ENCODE measurements at places on chromosomes 5 and 9.

DNA sequence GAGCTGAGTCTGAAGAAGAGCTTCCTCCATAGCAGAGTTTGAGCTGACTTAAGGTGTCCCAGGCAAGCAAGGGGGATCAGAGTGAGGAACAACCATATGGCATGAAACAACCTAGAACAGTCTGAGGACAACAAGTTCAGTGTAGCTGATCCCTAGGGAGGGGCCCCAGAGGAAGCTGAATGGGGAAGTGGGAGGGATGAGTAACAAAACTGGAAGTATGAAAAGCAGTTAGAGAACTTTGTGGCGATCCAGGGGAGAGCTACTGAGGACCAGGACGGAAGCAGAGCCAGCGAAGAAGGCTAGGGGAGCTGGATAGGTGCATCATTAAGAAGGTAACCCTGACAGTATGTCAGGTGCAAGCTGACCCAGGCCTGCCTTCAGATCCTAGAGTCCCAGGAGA, 580.8 kb downstream of the BNC2 start:
- DNase-seq, result no peak

DNA sequence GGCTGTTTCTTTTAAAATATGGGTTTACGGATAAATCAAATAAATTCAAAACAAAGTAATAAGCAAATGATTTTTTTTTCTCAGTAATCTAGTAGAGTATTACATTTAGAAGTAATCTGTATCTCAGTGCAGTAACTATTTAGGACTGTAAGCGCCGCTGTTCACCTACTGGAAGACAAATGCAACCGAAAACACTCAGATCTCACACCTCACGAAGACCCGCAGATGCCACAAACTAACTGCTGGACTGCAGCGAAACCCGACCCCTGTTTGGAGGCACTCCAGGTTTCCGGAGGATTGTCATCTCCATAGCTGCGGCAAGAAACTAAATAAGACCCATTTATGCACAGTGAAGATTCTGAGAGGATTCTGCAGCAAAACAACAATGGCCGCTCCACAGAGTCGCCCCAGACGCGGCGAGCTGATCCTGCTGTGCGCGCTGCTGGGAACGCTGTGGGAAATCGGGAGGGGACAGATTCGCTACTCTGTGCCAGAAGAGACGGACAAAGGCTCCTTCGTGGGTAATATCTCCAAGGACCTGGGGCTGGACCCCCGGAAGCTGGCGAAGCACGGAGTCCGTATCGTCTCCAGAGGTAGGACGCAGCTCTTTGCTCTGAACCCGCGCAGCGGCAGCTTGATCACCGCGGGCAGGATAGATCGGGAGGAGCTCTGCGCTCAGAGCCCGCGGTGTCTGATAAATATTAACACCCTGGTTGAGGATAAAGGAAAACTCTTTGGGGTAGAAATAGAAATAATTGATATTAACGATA, at the start of gene PCDHGA8:
Gene PCDHGA8 (plus strand): TSS at position 205 of the 770 bp plus-strand sequence. CDS start 181 bp downstream, at position 386.
- no peak for DNase-seq

DNA sequence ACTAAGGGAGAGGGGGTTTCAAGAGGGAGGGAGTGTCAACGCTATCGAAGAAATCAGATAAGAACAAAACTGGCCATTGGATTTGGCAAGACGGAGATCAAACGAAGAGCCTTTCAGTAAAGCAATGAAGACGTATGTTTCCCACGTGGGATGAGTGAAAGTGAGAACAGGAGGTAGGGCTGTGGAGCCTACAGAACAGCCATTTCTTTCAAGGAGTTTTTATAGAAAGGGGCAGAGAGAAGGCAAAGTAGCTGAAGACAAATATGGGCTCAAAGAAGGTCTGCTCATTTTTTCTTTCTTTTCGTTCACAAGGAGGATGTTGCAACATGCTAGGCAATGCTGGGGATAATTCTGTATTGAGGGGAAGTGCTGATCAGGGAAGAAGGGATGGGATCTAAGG, 98.3 kb downstream of the SUSD1 start:
- no peak for DNase-seq

DNA sequence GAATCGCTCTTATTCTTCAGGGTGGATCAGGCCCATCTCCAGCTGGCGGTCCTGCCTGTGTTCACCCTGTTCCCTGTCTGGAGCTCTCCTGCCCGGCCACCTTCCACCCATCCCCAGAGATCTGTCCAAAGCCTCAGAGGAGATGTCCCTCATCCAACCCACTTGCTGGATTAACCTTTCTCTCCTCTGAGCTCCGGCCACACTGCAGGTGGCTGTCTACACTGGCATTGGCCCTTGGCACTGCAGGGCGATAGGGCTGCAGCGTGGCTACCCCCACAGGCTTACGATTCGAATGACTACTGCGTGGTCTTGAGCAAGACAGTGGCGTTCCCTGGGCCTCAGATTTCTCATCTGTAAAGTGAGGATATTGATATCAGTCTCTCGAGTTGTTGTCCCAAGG, 63.8 kb upstream of the BARHL1 start:
- no peak for DNase-seq

DNA sequence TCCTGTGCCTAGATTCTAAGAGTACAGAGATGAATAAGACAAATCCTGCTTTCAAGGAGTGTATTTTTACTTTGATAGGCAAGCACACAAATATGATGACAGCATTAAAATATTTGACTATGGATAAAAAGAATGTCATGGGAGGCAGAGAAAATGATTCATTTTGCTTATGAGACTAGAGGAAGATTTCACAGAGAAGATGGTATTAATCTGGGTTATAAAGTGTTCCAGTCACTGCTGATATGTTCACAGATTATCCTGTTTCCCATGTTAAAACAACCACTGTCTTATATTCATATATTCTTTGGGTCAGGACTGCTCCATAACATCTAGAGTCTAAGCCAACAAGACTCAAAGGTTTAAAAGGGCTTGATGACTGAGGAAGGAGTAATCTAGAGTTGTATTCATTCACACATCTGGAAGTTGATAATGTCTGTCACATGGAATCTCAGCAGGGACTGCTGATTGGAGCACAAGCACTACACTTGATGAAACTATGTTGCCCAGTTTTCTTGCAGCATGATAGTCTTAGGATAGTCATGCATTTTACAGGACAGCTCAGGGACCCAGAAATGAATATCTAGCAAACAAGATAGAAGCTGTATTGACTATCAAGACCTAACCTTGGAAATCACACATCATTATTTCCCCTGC, 79.3 kb downstream of the STARD4 start:
- no peak for DNase-seq

DNA sequence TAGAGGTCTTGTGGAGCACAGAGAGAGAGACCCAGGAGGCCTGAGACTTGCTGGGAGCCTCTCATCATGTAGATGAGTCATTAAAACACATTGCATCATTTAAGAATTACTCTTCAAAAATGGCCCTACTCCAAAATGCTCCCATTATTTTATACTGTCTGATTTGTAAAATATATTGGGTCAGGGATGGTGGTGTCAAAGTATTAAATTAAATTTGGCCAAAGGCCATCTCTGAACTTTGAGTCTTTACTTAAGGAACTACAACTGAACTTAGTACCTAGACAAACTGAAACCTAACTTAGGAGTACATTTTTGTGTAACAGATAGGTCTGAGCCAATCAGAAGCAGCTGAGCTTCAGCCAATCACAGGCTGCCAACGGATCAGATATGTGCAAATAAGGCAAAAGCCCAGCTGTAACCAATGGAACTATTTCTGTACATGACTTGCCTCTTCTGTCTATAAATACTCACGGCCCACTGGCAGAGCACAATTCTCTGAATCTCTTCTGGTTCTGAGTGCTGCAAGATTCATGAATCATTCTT, 657.2 kb downstream of the TLE1 start:
- no peak for DNase-seq

DNA sequence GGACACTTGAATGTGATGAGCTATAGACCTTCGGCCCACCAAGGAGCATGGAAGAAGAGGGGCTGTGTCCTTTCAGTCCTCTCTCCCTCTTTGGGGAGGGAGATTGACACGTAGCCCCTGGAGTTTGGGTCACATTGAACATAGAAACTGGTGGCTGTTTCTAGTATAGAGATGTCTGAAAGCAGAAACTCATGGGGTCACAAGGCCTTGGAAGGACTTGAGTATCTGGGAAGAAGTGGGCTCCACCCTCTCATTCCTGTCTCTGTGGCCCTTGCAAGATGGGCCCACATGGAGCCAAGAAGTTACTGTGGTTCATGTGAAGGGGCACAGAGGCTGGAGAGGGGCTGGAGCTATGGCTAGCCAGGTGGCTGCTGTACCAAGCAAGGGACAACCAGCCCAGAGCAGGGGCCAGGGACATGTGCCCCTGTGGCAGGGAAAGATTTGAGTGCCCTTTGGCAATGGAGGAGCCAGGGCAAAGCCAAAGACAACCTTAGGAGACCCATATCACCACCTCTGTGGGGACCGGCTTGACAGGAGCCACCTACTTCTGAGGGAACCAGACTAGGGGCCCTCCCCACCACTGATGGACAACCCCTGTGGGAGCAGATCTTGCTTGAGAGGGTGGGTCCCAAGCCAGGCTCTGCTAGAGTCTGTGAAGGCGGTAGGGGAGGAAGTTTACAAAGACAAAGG, 12.8 kb upstream of the ANGPTL2 start:
- DNase-seq, result no peak

- DNase-seq, result no peak
These were observed 194.8 kb upstream of the SLC30A5 start for GRCh38 chr5:68898951-68899471.

All from CD4-positive, alpha-beta T cell (primary cell).